ENCODE measurements at places on chromosomes 12 and 14. TPM values are rescaled to one million over a fixed set of nuclear protein-coding genes. Genes with fewer than 3 reads are reported as not detected.

CCDC196 gene
- total RNA-seq = not detected

TAS2R7 gene
- total RNA-seq = not detected

ADAM21 gene
- total RNA-seq = not detected

LHX5 gene
- total RNA-seq = not detected

BDKRB2 gene
- 2.6 TPM for total RNA-seq

OR6C2 gene
- total RNA-seq = not detected

CDH24 gene
- 5.2 TPM for total RNA-seq

PA2G4 gene
- total RNA-seq = 303 TPM

GRIN2B gene
- 4.6 TPM for total RNA-seq

Data from A549 treated with CORT108297 at 1 μM for 4 hours (cell line).